ENCODE measurements at places on chromosomes 2 and 18.

DNA sequence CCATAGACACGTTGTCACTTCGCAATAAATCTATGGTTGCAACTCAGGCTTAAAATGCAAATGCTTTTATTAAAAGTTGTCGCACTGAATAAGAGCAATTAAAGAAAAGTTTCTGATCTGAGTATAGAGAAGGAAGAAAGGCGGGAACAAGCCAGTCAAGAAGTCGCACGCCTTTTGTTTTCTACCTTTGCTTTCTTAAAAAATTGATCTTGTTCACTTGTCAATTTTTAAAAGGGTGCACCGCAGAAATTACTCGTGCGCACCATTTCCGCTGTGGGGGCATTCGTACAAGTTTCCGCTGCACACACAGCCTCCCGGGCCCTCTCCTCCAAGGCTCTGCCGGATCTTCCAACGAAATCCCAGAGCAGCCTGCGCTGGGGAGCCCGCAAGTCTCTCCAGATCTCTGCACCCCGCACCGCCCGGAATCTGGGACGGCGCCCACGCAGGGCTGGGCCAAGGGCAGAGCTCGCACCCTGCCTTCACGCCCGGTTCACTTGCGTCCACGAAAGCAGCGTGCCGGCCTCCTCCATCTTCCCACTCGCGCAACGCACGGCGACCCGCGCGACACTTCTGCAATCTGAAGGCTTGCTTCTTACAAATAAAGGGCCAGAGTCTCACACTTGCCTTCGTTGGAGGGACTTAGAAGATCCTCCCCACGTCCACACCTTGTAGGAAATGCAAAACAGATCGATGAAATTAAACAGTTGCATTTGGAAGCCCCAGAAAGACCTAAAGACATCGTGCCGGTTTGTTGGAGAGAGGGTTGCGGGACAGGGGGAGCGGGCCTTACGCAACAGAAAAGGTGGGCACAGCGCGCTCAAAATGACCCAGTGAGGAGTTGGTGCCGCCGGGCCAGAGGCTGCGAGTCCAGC, 2.6 kb upstream of the SALL3 start:
- DNase-seq: no peak

DNA sequence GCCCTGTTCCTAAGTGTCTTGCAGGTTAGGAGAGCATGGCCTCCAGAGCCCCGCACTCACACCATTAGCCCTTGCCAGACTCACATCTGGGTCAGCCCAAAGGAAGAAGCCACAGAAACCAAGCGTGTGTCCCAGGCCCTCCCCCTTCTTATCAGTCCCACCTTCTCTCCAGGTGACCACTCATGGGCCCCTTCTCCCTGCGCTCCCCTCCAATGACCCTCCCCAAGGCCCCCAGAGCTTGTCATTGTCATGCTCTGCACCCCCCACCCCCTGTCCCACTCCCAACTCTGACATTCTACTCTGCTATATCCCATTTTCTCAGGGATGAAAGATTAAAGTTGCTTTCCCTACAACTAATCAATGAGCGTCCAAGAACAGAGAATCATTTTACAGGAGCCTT, 30.1 kb downstream of the CAPN14 start:
- DNase-seq: no peak

GRCh38 chr2:71157124-71157793, 26.8 kb downstream of the MPHOSPH10 start:
- peak; percentile 27 for DNase-seq

GRCh38 chr18:10953672-10954071, 195.7 kb downstream of the PIEZO2 start:
- no peak for DNase-seq

DNA sequence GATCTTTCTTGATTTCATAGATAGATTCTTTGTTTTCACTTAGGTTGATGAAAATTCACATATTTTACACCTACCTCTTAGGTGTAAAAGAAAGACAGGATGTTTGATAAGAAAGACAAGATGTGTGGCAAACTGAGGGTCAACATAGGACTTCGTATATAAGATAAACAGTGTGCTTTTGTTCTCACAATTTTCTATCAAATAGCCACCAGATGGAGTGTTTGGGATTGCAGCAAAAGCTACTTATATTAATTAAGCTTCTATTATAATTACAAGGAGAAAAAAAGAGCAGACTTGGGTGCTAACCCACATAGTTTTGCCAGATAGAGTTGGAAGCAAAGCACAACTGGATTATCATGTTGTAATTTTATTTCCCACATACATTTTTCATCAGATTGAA, 232.9 kb downstream of the CDH7 start:
- peak; percentile 6 for DNase-seq

GRCh38 chr2:102604769-102605168, 14.6 kb upstream of the SLC9A2 start:
- peak; percentile 66 for DNase-seq

GRCh38 chr2:21396252-21396651, 272.5 kb downstream of the TDRD15 start:
- no peak for DNase-seq

Measured in Jurkat, Clone E6-1 (cell line).